ENCODE measurements at places on chromosomes 13 and 19.

DNA sequence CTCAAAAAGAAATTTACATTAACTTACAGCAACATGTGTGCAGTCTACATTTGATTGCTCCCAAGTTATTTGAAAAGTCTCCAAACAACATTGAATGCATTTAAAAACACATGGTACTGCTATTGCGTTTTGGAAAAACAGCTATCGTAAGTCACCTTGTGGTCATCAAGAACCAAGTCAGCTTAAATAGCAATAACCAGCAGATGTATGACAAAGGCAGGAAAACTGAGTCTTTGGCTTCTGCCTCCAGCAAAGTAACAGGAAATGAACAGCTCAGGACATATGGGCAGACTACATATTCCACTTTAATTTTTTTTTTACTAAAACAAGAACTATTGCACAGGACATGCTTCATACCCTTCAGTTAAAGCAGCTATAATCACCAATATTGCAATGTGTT, 580.6 kb upstream of the SPRY2 start:
- no peak for DNase-seq

DNA sequence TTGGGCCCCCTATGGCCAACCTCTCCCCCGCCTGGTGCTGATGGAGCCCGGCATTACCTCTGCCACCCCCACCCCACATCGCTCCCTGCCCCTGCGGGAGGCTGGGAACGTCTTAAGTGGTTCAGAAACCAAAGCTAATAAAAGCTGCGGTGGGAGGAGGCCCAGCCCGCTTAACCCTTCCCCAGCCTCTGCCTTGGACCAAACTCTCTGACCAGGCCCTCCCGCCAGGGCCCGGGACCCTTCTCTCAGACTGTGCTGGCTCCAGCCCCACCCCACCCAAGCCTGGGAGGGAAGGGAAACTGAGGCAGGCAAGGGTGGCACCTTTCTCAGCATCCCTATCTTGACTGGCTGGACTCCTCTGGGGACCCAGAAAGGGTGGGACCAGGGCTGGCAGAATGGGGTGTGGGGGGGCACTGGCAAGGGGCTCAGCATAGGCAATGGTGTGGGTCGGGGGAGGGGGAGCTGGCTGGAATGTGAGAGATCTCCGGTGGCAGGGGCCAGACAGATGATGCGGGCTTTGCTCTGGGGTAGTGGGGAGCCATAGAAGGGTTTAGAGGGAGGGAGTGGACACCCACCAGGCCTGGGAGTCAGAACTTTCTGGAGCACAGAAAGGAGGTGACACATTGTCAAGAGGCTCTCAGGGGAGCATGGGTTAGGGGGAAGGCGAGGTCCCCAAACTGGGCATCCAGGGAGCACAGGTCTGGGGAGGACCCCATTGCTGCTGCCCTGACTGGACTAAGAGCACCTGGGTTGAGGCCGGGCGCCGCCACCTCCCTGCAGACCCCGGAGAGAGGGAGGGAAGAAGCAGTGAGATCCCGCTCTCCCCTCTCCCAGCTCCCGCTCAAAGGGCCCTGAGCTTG, 21.9 kb downstream of the SMIM24 start:
- DNase-seq: no peak

DNA sequence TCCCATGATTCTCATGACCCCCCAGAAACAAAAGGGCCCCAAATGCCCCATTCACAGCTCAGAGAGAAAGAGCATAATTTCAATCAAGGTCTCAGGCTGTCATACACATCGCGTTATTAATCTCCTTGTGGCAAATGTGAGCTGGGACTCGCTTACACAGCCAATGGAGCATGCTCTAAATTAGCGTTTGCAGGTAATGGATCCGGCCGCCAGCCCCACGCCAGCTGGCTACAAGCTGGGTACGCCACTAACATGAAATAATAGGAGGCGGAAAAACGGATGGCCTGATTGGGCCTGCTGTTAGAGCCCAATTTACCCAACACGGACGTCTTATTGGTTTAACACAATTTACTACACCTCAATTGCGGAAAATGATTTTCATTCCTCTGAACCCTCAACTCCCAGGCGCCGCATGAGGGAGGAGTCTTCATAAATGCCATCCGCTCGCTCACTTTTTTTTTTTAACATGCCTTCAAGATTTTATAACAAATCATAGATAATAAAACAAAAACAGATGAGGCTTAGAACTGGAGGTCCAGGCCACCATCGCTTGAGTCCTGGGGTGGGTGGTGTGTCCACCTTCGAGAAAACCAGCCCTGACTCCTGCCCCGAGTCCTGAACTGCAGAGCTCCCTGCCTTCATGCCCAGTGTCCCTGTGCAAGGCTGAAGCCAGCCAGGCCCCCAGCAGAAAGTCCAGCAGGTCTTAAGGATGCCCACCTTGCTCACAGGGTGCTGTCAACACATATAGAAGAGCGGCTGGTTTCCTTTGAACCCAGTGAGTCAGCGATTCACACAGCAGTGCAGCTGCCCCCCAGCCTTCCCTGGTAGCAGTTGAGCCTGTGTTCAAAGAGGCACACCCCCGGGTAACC, 62.1 kb downstream of the PEPD start:
- DNase-seq: no peak

GRCh38 chr19:41700381-41701195, 7.8 kb upstream of the CEACAM5 start:
- no peak for DNase-seq

GRCh38 chr13:46539231-46539630, 13.7 kb upstream of the LRCH1 start:
- no peak for DNase-seq

GRCh38 chr13:24277761-24278160, 31.6 kb upstream of the C1QTNF9 start:
- DNase-seq: no peak

DNA sequence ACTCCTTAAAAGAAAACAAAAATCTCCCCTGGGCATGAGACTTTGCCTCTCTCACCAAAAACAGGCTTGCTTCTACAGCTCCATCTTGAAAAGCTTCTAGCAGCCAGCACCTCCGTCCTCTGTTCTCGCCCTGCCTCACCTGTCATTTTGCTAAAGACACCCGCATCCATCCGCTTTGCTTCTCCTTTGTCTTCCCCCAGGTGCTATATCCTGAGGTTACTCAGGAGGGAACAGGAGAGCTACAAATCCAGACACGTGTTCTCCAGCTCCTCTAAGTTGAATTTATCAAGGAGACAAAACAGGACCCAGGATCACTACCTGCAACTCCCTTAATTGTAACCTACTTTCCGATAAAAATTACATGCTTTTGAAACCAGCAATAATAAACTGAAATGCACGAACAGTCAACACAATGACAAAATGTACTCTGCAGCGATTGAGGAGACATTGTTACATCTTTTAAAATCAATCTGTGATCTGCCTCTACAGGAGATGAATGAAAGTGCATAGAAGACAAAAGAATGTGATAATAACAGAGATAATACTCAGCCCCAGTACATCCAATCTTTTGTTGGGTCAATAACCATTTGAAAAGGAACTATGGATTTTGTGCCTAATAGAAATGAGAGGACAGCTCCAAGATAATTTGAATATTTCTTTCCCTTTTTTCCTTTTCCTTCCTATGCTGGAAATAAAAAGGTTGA, 221.2 kb downstream of the DCLK1 start:
- no peak for DNase-seq

DNA sequence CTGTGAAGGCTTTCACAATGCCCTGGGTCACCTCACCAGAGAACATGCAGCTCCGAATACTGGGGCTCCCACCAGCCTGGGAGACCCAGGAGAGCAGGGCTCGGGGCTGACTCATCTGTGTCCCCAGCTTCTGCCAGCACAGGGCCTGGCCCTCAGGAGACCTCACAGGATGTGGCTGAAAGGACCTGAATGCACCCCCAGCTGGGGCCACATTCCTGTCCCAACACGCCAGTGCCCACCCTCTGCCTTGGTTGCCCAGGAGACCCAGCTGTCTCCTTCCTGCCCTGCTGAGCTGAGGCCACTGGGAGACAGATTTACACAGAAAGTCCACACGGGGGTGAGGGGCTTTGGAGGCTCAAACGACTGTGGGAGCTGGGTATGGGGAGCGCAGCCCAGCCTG, 11.9 kb downstream of the BCAT2 start:
- no peak for DNase-seq

DNA sequence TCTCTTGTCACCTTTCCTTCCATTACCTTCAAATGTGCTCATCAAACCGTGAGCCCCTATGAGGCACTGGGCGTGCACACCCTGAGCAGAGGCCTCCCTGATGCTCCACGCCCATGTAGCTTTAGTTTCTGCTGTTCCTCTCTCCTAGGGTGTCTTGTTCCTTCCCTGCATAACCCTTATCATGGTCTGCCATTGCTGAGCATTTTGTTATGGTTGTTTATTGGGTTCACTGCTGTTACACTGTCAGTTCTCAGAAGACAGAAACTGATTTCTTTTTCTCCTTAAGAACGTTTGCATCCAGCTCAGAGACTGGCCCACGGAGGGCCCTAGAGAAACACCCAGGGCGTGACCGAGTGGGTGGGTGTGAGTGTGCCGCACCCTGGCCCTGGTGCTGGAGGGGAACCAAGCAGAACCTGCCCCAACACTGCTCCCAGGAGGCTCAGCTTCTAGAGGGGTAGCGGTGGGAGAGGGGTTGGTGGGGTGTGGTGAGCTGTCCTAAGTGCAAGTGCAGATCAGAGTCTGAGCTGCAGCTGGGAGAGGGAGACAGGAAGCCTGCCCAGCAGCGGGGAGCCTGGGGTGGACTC, 61.4 kb upstream of the URI1 start:
- no peak for DNase-seq

- no peak for DNase-seq
These were observed 11.5 kb downstream of the CEACAM19 start for GRCh38 chr19:44682807-44683206.

DNA sequence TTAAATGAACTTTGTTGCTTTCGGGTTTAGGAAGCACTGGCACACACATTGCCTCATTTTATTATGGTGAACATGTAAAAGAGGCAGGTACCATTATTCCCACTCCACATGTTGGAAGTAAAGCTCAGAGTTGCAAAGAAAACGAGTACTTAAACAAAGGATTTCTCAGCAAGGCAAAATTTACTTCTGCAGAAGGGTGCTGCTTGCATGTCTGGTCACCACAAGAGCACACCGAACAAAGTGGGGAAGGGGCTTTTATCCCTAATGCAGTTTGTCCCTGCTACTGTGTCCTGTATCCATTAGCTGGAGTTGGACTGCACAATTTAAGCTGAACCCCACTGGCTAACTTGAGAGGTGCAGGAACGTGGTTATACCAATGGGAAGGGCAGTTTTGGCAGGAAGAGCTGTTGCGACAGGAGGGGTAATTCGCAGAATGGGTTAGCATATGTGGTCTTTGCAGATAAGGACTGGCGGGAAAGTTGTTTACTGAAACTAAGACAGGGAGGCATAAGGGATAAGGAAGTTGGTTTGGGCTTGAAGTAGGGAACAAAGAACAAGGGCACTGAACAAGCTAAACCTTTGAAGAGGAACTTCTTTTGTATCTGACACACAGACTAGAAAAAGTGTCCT, 545.5 kb downstream of the UQCRFS1 start:
- no peak for DNase-seq

- no peak for DNase-seq
These were observed 127.5 kb downstream of the LIG4 start for GRCh38 chr13:108087810-108088209.

DNA sequence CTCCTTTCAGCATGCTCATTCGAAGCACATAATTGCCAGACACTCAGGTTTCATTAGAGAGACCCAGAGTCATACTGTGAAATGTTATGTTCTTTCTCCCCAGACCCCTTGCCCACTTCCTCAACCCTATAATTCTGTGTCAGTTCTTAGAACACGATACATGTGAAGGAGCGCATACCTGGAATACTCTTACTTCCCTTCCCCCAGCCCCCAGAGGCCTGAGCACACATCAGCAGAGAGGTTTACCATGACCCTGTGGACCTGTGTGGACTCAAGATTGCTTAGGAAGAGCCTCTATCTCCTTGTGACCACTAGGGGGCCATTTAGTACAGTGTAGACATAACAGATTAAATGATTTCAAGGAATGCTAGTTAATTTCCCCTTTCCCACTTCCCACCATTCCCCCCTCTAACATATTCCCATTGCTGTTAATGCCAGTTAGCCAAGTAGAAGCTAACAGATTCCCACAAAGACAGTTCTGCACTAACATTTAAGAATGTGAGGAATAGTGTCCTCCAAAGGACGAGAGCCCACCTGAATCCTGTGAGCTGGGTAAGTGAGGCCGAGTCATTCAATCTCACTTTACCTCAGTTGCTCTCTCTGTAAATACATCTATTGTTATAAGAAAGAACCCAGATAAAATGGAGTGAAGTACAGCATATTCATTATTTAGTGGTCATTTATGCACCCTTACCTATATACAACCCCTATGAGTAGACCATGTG, 154.2 kb upstream of the MAB21L1 start:
- no peak for DNase-seq

GRCh38 chr13:29914581-29914980, 64.2 kb upstream of the UBL3 start:
- no peak for DNase-seq

DNA sequence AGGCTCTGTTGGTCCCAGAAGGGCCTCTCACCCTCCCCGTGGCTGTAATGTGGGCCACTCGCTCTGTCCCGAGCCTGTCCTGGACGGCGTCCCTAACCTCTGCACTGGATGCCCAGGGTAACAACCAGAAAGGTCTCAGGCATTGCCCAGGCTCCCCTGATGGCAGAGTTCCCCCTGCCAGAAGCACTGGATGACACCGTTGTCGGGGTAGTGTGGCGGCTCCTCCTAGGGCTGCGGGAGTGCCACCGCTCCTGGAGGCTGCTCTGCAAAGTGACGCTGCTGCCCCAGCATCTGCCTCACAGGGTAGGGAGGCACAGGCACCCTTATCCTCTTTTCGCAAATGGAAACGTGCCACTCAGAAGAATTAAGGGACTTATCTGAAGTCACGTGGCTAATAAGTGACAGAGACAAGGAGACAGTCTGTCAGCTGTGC, 32.0 kb downstream of the MPHOSPH8 start:
- DNase-seq: no peak

- peak; percentile 76 for DNase-seq
These were observed 751 bp downstream of the GRAMD1A start for GRCh38 chr19:35000647-35001501.
